Caudate nucleus (tissue), 63 donors: ENCODE measurements at places on chromosomes 4 and X.
A peak's percentile ranks its signal among the peaks of the same experiment; 100 is the strongest.

GRCh38 chrX:118714521-118714920, 12.9 kb upstream of the IL13RA1 start:
- no peak for DNase-seq

DNA sequence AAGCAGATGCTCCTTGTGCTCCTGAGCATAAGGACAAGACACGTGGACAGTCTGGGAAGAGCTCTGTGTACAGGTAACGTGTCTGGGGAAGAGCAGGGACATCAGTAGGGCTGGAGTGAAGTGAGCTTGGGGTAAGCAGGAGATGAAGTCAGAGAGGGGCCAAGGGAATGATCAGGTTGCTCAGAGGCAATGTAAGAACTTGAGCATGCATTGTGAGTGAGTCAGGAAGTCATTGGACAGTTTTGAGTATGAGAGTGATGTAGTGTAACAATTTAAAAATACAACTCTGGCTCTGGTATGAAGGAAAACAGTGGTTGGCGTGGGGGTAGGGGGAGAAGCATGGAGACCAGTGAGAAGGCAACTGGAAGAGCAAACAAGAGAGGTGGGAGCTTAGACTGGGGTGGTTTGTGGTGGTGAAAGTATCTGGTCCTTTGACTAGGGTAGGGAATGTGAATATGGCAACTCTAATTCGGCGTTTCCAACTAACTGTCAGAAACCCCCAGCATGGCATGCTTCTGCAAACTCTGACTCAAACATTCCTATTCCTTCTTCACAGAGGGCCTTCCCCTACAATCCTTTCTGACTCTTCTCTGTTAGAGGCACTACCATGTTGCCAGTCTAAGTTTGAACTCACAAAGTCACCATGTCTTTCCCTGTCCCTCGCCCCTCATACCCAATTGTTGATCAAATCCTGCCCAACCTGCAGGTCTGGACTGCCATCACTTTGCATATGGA, 57.2 kb downstream of the STBD1 start:
- DNase-seq: no peak

GRCh38 chrX:124820738-124821137, 474.4 kb downstream of the SH2D1A start:
- DNase-seq: no peak

- no peak for DNase-seq
Measured at GRCh38 chr4:7738458-7739076, 201.1 kb downstream of the AFAP1 start.

DNA sequence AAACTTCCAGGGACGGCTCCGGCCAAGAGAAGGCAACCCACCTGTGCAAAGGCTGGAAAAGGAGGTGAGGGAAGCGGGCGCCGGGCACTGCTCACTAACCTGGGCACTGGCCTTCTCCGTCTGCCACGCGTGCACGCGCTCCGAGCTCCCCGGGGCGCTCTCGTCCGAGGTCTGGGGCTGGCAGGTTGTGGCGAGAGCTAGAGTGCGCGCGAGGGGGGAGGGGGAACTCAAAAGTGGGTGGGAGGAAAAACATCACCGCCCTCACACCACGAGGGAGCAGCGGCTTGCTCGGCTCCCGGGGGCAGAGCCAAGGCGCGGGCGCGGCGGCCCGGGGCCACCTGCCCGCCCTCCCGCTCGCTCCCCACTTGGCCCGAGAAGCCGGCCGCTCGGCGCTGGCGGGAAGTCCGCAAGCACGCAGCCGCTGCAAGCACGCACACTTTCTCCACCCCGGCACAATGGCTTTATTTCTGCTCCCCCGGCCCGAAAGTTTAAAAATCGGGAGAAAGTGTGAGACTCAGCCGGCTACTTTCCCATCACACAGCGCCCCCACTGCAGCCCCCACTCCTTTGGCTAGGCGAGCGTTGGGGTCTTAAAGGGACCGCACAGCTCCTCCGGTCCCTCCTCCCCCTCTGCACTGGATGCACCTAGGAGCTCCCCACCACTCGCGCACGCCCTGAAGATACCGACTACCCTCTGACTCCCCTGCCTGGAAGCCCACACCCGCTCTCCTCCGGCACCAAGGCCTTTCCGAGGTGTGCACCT, at the start of gene CHRDL1:
CHRDL1 (minus strand) TSS at position 173 of the 762 bp plus-strand sequence. CDS start 3,636 bp downstream, outside the sequence.
- peak; percentile 31 for DNase-seq

DNA sequence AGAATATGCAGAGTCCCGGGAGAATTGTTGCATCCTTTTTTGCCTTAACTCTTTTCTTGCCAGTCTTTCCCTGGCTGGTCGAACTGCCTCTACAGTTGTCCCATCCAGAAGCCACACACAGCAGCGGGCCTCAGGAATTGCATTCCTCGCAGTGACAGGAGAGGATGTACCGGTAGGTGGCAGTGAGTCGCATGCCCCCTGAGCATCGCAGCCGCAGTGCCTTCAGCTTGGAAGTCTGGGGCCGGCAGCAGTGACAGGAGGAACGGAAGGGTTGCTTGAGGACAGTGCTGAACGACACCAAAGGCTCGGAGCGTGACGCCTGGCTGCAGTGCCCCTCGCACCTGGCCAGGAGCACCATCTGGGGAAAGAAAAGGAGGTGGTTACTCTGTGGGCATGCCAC, 23.5 kb downstream of the NDP start:
- peak; percentile 26 for DNase-seq

DNA sequence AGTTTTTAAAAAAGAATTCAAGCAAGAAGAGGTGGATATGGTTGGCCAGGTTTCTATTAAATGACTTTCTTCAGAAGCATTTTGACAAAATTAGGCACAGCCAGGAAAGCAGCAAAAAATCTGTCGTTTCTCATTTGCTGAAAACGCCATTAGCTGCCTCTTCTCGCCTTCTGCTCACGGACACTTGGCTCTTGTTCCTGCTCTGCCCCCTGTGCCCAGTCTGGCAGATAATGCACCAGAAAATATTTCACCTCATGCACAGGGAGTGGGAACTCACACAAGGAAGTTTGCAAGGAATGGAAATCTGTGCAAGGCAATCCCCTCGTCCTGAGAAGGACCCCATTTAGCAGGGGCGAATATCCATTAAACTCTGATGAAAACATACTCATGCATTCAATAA, 260.0 kb downstream of the PACRGL start:
- no peak for DNase-seq

- no peak for DNase-seq
Measured at GRCh38 chr4:37649268-37649667, 36.9 kb downstream of the RELL1 start.

GRCh38 chr4:8192748-8193738, 6.0 kb upstream of the SH3TC1 start:
- DNase-seq: peak; percentile 37

DNA sequence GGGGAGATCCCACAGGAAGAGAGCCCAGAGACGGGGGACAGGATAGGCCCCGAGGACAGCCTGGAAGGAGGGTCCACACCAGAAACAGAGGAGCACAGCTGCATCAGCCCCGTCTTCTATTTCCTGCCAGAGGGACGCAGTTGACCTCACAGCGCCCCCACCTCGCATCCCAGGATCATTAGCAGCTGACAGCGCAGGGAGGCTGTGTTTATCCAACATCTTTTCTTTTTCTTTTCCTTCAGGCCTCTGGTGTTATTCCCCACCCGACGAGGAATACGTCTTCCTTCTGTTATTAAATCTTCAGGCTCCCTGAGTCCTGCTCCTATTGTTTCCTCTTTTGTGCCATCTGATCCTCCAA, 75.4 kb downstream of the DCHS2 start:
- no peak for DNase-seq

DNA sequence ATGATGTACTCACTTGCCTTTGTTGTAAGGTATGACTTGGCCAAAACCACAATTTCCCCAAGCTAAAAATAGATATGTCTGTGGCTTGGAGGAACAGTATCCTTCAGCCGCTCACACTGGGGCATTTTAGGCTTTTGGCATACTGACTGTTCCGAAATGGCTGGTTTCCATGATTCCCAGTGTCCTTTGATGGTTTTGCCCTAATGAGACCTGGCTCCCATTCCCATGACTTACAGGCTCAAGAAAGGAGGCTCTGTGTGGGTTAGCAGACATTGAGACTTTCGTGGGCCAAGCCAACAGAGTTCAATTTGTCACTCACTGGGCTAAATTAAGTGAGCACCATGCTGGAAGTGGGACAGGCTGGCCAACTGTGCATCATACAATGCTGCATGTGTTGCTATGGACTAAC, 150.6 kb downstream of the CEP135 start:
- DNase-seq: no peak
